ENCODE measurements at places on chromosomes 6 and 20. TPM values are rescaled to one million over a fixed set of nuclear protein-coding genes. Genes with fewer than 3 reads are reported as not detected.

The STMND1 gene
- not detected for total RNA-seq

The VWA7 gene
- 1.6 TPM for total RNA-seq

The LTA gene
- not detected for total RNA-seq

The YWHAB gene
- total RNA-seq, result 155 TPM

The RAET1L gene
- not detected for total RNA-seq

The SRC gene
- total RNA-seq, result 12.8 TPM

The TSBP1 gene
- not detected for total RNA-seq

The MRPL14 gene
- 55.7 TPM for total RNA-seq

The SASH1 gene
- 145 TPM for total RNA-seq

The MPIG6B gene
- not detected for total RNA-seq

The HUS1B gene
- total RNA-seq, result 3.2 TPM

The FAM135A gene
- 30.2 TPM for total RNA-seq

The POU5F1 gene
- total RNA-seq, result 0.98 TPM

The PRSS16 gene
- 12.8 TPM for total RNA-seq

The SAMD3 gene
- 1.2 TPM for total RNA-seq

The HSPA12B gene
- 7.0 TPM for total RNA-seq

The ACAT2 gene
- 9.4 TPM for total RNA-seq
